ENCODE measurements at places on chromosomes 1 and 21.

DNA sequence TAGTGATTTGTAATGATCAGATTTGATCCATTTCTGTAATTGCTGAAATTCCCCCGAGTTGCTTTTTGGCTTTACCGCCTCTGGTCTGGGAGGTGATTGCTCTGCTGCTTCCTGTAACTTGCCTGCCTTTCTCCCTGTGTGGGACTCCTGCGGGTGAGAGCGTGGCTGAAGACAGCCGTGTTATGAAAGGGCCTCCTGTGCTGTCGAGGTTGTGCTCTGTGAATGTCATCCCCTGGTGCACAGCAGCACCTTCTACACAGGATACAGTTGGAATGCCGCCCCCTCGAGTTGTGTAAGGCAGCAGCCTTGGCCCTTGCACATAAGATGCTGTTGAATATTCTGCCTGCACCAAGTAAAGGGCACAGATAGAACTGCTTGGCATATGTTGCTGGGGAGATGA is 5.9 kb downstream of the SOD1 start:
- no peak for DNase-seq

DNA sequence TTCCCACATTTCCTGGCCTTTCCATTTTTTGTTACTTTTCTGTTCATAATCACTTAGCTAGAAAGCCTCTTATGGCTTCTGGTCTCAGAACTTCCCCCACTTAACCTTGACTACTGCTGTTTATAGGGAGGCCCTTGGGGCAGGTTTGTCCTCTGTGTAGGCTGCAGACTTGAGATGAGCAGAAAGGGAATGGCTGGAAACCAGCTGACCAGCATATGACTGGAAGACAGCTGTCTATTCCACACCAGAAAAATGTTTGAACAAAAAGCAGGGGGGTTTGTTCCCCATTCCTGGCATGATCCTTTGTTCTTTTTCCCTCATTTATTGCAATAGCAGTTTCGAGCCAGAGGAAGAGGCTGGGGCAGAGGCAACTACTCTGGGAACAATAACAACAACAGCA is 4.9 kb upstream of the SH3D21 start:
- DNase-seq = no peak

DNA sequence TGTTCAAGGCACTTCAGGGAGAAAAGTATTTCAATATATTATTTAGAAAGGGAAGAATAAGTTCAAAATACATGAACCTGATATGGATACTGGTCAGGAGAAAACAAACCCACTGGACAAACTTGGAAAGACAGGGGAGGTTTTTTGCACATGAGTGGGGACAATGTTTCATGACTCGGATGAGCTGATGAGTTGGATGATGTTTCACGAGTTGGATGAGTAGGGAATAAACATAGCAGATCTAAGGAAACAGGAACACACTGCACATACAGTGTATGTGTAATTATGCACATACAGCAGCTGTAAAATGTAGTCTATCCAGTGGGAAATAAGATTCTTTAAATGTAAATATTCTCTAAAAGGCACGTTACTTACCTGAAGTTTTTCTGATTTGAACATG is 682.9 kb upstream of the ADAMTS5 start:
- no peak for DNase-seq

GRCh38 chr1:156938813-156939212 is 18.4 kb downstream of the LRRC71 start:
- no peak for DNase-seq

DNA sequence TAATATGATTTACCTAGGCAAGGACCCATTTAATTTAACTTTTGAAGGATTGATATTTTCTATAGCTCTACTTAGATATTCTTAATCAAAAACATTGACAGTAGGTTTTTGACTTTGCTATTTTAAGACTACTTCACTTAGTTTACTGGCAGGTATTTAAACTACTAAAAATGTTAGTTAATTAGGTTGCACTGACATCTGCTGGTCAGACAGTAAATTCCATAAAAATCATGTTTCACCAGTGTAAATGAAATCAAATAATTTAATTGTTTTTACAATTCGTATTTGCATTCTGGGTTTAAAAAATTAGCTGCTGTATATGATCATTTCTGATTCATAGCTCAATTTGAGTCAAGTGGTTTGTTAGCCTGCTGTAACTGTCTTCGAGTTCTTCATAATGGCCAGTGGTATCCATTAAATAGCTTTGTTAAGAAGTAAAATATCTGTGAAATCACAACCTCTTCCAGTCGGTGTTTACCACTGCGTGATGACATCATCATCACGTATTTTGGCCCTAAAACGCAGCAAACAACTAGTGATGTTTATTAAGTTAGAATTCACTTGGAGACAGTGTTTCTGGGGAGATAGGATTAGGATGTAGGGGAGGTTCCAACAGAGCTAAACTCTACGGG is 26.2 kb downstream of the EXTL2 start:
- peak; percentile 62 for DNase-seq

- no peak for DNase-seq
These were observed 28.4 kb downstream of the FCRL5 start for GRCh38 chr1:157523774-157524493.

- no peak for DNase-seq
These were observed 38.6 kb downstream of the KAZN start for GRCh38 chr1:14636897-14637632.

DNA sequence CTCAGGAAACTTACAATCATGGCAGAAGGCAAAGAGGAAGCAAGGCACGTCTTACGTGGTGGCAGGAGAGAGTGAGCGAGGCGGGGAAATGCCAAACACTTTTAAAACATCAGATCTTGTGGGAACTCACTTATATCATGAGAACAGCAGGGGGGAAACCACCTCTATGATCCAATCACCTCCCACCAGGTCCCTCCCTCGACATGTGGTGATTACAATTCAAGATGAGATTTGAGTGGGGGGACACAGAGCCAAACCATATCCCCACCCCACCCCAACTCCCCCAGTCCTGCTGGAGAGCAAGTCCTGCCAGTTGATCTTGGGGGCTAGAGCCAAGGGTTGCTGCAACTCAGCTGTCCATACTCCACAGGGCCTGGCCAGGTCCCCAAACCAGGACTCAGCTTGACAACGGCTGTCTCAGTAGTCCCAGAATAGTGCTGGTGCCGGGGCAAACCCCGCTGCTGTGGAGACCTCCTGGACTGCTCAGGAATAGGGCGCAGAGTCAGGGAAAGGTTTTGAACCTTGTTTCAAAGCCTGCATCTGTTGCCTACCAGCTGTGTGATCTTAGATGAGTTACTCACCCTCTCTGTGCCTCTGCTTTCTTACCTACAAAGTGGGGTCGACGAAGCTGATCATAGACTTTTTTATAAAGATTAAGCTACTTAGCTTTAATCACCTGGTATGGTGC is 79.5 kb downstream of the STUM start:
- DNase-seq = no peak

DNA sequence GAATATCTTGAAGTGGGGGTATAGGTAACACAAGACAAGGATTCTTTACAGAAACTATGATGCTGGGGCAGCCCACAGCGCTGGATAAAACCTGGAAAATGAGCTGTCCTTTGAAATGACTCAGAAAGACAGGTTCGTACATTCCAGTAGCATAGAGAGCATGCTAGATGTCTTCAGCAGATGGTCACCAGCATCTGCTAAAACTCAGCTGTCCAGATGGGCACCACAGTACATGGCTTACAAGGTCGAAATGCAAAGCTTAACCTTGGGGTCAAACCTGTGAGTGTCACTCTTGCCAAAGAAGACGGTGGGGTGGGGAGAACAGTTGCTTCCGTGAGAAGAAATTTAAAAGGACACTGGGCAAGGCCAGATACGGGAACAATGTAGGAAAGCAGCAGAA is 41.3 kb upstream of the TRIM45 start:
- no peak for DNase-seq

DNA sequence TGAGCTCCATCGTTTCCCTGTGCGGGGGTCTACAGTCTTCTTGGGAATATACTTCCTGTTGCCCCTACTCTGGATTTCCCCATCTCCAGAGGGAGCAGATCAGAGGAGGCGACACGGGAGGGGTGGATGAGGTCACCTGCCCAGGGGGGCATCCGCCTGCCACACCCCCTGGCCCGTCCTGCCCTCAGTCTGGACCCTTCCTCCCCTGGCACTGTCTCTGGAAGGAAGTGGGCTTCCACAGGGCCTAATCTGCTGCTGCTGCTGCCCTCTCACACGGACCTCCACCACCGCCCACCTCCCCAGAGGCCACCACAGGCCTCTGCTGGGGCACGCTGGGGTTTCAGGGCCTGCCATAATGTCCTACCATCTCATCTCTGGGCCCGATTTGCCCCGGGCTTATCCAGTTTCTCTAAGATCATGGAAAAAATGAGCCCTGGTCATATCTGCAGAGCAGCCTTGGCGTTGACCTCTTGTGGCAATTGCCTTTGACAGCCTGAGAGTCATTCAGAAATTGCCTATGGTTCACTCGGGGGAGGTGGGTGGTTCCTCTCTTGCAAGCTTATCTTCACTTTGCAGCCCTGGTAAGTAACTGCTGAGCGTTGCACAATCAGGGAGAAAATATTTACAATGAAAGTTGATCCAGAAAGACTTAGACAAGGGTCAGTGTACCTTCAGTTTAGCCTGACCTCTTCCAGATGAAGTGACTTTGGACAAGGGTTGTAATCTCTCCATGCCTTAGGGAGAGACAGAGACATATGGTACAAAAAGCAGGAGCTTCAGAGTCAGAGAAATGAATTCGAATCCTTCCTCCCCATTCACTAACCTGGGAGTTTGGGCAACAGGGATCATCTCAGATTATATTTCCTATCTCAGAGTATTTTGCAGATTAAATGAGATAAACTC is 252.4 kb downstream of the TOMM20 start:
- DNase-seq = no peak

- peak; percentile 45 for DNase-seq
These were observed 16.3 kb downstream of the COL18A1 start for GRCh38 chr21:45421071-45421845.

GRCh38 chr1:115815694-115816093 is 25.2 kb downstream of the NHLH2 start:
- DNase-seq = no peak

GRCh38 chr1:245874942-245875580 is 632.0 kb downstream of the SMYD3 start:
- DNase-seq = peak; percentile 86
